ENCODE measurements at places on chromosomes 1 and 21.

- no peak for DNase-seq
Observed at GRCh38 chr1:52919723-52920483, 1.6 kb downstream of the ECHDC2 start.

- no peak for DNase-seq
Observed at GRCh38 chr1:36081926-36082485, 1.9 kb upstream of the TEKT2 start.

DNA sequence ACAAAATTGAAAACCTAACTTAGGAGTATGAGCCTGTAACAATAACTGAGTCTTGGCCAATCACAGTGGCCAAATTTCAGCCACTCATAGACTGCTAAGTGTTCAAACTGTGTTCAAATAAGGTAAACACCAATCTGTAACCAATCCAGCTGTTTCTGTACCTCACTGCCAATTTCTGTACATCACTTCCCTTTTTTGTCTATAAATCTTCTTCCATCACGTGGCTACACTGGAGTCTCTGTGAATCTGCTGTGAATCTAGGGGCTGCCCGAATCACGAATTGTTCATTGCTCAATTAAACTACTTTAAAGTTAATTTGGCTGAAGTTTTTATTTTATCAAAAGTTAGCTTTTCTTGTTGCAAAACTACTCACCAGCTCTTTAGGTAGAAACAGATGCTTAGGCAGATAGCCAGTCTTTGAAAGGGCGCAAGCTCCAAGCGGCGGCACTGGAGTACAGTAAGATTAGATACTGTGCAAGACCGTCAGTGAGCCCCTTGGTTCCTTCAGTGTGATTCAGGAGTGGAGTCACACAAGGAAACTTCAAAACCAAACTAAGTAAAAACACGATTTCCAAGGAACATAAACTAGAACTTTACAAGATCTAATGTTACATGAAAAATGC, 43.2 kb upstream of the ADGRL2 start:
- no peak for DNase-seq

DNA sequence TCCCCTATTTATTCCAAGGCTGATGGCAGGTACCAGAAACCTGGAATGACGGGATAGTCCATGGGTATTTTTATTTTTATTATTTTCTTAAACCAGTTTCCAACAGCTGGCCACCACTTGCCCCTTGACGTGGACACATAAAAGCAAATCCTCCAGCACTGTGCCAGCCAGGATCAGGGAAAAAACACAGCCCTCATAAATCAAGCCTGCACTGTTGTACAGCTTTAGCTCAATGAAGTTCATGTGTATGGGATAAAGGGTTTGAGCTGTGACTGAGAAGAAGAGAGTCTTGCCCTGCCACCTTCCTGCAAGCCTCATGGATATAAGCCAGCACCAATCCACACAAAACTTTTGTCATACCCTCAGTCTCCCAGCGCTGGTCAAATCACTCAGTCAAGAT, 303.8 kb upstream of the SPAG17 start:
- no peak for DNase-seq

DNA sequence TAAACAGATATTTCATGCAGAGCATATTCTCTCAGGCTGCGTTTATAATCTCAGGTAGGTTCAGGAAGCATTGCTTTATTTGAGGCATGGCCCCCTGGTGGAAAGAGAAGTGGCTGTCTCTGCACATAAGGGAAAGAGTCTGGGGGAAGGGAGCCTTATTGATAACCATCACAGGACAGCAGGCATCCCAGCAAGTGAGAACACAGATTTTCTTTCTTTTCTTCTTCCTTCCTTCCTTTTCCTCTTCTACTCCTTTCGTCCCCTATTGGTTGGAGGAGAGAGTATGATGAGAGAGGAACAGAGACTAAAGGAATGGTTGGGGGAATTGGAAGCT, 21.9 kb downstream of the TSNAX start:
- DNase-seq = peak; percentile 46

DNA sequence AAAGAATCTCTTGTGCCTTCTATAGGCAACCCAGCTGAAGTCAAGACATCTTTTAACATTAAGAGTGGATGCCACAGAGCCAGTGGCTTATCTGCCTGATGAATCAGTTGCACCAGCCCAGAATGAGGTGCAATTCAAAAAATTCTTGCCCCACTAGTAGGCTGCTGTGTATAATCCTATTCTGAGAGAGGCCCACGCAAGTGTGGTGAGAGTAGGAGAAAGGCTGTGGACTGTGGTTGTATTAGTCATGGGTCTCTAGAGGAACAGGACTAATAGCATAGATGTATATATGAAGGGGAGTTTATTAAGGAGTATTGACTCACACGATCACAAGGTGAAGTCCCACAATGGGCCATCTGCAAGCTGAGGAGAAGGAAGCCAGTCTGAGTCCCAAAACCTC, 216.4 kb downstream of the LTN1 start:
- DNase-seq = no peak

GRCh38 chr1:203133970-203134725, 6.6 kb downstream of the ADORA1 start:
- DNase-seq = no peak

DNA sequence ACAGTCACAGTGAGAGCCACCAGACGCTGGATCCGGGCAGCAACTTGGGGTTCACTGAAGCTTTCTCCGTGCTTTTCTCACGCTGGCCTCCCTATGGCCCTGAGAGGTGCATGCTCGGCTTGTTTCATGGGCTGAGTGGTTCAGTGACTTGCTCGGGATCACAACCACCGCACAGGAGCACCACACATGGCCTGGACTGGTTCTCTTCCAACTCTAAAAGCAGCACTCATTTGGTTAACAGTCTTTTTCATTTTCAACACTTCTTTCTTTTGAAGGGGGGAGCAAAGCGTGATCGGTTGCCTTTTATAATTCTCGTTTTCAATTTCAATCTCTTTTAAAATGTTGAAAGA, 26.2 kb downstream of the UBIAD1 start:
- DNase-seq = no peak

DNA sequence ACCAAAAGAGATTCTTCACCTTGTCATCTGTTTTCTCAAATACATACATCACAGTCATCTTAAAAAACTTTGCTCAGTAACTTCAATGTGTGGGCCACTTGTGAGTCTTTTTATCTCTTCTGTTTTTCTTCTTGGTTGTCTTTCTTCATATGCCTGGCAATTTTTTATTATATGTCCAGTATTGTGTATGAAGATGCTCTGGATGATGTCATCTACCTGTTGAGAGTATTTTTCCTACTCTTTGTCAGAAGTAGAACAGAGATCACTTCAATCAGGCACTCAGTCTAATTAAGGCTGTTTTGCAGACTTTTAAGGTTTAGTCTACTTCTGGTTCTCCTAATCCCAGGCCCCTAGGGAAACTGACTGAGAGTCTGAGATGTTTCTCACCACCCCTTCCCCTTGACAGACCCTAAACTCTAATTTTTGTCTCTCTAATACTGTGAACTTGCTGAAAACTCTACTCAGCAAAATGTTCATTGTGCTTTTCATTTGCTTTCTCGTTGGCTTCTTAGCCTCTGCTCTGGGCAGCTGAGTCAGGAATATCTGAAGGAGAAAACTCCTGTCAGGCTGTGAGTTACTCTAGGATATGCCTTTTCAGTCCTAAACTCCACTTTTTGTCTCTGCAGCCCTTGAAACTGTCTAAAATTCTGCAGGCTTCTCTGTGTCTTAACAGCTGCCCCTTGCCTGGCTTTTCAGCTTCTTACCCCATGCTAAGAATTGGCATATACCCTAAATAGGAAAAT, 33.0 kb upstream of the DNAJC6 start:
- no peak for DNase-seq

DNA sequence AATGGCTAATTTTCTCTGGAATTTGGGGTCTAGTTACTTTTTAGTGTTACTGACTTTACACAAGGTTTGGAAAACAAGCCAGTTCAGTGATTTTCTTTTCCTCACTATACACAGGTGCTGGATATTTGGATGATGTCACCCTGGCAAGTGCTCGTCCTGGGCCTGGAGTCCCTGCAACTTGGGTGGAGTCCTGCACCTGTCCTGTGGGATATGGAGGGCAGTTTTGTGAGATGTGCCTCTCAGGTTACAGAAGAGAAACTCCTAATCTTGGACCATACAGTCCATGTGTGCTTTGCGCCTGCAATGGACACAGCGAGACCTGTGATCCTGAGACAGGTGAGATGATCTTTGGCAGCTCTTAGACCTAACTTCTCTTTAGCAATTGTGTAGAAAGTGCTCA, 64.5 kb upstream of the LAMC2 start:
- no peak for DNase-seq

- DNase-seq = no peak
Observed at GRCh38 chr1:978069-978834, 3.6 kb downstream of the PERM1 start.

GRCh38 chr1:168555508-168556046, 11.8 kb upstream of the XCL2 start:
- DNase-seq = no peak

DNA sequence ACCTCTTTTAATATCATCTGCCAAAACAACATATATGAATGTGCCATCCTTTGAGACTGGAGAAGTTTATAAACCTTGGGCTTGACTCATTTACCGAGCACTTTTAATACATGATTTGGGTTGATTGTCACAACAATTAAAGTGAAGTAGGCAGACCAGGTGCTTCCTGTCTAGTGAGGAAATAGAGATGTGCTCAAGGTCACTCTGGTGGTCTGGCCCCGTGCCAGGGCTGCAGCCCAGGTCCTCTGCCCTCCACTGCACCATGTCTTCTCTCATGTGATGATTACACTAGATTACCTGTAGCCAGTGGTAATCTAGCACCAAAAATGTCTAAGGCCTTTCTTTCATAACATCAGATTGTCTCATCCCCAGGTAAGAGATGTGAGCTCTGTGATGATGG, 61.8 kb upstream of the LAMC2 start:
- no peak for DNase-seq

DNA sequence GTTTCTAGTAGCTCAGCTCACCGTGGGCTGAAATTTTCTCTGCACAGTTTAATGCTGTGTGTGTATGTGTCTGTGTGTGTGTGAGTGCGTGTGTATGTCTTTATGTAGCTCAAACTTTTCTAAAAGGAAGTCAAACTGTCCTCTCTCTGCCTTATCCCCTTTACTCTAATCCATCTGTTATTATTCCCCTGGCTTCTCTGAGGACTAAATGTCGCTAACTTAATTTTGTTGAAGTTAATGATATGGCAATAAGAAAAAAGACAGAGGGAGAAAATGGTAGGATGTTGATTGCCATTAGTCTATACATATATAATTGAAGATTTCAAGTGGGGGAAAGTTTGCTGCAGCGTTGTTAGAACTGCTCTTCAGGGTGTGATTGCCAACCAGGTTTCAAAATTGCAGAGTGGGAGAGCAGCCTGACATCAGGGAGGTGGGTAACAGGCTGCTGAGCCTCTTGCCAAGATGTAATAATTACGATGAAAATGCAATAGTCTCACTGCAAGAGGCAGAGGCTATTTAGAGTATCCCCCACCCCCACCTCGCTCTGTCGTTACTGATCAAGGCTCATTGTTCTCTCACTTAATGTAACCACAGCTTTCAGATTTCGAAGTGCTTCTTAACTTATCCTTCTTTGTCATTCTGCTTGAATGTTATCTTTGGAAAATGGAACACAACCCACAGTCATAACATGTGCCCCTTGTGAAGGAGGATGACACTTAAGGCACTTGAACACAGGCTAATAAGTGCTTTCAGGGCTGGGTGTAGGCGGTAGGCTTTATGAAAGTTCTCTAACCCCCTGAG, 559.0 kb upstream of the PLXNA2 start:
- peak; percentile 31 for DNase-seq

GRCh38 chr1:207049974-207050391, 1.0 kb downstream of the YOD1 start:
- peak; percentile 85 for DNase-seq

DNA sequence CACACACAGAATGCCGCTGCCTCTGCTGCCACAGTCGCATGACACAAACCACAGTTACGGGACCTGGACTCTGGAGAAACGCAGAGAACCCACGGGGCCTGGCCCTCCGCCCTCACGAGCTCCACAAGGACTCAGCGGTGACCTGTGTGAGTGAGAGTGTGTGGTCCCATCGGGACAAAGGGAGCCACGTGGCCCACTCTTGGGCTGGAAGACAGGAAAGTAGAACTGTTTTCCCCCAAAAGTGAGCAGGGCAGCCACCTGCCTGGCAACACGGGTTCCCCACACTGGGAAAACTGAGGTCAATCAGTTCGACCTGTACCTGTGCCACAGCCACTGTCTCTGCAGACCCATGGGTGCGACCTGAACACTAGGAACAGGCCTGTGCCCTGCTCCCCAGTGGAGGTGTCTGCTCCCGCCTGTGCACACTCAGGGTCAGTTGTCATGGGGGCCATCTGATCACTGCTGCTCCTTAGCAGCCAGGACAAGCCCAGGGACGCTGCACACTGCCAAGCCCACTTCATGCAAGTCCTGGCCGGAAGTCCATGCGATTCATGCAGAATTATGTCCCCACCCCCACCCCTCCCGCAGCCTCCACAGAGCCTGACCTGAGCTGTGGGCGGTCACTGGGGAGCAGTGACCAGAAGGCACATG, 54.4 kb upstream of the ADARB1 start:
- no peak for DNase-seq

GRCh38 chr21:17537299-17537698, 24.5 kb downstream of the CXADR start:
- no peak for DNase-seq

- no peak for DNase-seq
Observed at GRCh38 chr1:27394282-27394658, 1.8 kb downstream of the GPR3 start.

GRCh38 chr1:222828939-222829338, 14.1 kb downstream of the DISP1 start:
- DNase-seq = no peak

DNA sequence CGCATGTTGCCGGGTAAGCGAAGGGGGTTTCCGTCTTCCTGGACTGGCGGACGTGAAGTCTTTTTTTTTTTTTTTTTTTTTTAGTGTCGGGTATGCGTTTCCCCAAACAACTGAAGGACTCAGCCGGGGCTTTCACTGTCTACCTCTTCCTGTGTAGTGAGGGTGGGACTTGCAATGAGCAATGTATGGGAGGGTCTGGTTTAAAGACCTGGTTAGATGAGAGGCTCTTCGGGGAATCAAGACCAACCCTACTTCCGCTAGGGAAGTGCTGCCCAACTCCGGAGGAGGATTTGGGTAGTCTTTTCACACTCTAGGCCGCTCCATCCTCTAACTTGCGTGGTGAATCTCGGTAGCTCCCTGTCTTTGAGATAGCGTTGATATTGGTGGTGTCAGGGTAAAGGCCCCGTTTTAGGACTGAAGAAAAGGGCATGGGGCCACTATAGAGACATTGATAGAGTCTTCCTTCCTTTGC, 754 bp downstream of the PRRC2C start:
- peak; percentile 81 for DNase-seq

DNA sequence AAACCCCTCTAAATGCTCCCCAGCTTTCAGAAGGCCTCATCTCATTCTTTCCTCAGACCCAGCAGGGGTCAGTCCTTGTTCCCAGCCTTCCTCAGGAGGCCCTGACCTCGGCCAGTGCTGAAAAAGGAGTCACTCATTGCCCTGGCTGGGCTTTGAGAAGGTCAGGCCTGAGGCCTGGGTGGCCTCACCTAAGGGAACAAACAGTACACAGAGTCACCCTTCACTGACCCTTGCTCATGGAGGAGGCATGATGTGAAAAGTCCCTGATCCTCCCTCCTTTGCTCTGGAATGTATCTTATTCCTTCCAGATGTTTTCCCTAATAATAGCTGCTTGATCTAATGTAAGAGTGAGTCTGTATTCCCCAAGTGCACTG, 117.7 kb upstream of the SLC44A3 start:
- DNase-seq = no peak

GRCh38 chr21:46216132-46216747, 12.3 kb downstream of the LSS start:
- no peak for DNase-seq

All from spinal cord (tissue), 10 donors.